Left hindlimb (tissue), 1 donor: ENCODE measurements at places on chromosomes 4 and X.
A peak's percentile ranks its signal among the peaks of the same experiment; 100 is the strongest.

DNA sequence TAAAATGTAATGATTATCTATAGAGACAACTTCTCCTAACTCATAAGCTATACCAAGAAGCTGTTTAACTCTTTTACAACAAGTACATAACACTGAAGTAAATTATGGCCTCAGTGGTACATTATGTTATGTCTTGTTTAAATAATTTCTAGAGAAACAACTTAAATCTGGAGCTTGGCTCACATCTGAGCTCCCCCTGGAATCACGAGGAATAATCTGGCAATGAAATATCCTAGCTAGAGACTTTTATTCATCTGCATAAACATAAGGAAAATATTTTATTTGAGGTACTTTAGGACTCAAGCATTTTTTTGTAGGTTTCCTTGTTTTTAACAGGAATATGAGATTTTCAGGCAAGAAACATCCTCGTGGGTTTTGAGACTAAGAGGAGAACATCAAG lies 354.7 kb upstream of the SLC7A11 start:
- DNase-seq = no peak

DNA sequence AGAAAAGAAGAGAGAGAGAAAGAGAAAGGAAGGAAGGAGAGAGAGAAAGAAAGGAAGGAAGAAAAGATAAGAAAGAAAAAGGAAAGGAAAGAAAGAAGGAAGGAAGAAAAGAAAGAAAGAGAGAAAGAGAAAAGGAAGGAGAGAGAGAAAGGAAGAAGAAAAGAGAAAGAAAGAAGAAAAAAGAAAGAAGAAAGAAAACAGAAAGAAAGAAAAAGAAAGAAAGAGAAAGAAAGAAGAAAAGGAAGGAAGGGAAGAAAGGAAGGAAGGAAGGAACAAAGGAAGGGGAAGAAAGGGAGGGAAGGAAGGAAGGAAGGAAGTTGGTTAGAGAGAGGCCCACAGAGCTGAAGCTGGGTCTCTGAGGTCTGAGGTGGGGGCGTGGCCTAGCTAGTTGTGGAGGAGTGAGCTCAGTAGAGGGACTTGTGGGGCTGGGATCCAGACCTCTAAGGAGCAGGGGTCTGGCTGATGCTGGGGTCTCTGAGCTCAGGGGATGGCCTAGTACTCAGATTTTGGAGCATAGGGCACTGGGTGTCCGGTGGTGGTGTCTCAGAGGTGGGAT lies 27.1 kb upstream of the PDZD4 start:
- DNase-seq = no peak

GRCh38 chrX:74119016-74119910 lies 184.7 kb upstream of the ZCCHC13 start:
- DNase-seq = no peak

DNA sequence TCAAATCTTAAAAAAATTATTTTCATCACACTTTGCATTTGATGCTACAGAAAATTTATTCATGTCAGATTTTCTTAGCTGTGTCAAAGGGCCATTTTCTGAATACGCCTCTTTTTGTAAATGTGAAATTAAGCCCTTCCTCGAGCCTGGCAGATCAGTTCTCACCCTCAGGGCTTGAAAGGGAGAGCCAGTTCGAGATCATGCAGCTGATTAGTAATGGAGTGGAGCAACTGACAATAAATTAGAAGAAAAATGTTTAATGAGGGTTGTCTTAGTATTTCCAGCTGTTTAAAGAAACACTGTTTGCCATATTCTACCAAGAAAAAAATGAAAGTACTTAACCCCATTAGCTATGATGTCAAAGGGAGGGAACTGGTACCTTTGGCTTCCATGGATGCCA lies 28.7 kb downstream of the CC2D2A start:
- no peak for DNase-seq

GRCh38 chr4:27407616-27408015 lies 547.0 kb downstream of the STIM2 start:
- no peak for DNase-seq

DNA sequence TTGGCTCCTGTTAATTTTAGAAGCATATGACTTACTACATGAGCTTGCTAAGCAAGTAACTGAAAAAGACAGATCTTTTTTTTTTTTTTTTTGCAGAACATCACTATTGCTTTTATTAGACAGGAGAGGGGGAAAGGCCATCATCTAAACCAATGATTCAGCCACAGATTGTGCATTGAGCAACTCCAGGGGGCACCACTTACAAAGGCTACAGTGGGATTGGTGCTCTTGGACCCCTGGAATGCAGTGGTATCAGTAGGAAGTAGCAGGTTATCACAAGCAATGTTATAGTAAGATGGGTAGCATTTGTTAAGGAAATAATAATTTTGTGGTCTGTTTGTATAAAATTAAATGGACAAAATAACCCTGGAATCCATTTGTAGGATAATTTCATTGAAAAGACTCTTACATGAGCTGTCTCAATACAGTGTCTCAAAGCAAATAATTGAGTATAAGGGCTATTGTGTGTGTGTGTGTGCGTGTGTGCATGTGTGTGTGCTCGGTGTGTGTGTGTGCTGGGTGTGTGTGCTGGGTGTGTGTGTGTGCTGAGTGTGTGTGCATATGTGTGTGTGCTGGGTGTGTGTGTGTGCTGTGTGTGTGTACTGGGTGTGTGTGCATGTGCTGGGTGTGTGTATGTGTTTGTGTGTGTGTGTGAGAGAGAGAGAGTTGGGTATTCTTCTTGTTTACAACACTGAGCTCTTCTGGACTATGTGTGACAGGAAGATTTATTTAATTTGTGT lies 296.3 kb downstream of the PCDH7 start:
- no peak for DNase-seq

DNA sequence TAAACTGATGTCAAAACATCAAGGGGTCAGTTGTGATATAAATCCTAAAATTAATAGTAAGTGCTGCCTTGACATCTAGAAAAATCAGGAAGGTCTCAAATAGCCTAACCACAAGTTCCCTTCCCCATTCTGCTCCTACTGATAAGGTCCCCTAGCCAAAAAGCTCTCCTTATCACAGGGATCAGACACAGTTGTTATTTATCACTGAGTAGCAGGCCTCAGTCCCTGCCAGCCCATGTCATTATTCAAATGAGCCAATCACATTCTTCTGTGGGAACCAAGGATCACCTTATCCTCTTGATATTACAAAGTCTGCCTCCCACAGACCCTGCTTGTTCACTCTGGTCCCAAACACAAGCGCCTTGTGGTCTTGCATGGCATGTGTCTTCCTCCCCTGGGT lies 23.3 kb upstream of the TMEM255A start:
- DNase-seq = no peak

DNA sequence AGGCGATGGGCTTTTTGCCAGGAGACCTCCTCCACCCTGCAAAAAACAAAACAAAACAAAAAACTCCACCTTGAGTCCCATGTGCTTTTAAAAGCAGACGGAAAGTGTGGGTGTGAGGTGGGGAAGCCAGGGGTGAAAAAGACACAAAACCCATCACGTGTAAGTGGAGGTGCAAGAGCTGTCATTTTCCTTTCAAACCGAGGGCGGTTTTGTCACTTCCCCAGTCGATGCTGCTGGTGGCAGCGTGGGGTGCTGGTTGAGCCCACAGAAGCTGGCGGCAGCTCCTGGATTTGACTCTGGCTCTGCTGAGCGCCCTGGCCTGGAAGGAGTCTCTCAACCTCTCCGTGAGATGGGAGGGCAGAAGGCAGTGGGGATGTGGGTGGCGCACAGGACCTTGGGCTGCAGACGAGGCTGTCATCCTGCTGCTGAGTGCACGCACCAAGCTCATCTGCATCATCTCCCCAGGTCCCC lies 110.0 kb downstream of the PSAPL1 start:
- DNase-seq = no peak

- no peak for DNase-seq
Measured at GRCh38 chr4:236028-236427, 69.2 kb downstream of the ZNF732 start.

GRCh38 chrX:68732906-68733493 lies 85.5 kb downstream of the STARD8 start:
- DNase-seq = peak; percentile 60

DNA sequence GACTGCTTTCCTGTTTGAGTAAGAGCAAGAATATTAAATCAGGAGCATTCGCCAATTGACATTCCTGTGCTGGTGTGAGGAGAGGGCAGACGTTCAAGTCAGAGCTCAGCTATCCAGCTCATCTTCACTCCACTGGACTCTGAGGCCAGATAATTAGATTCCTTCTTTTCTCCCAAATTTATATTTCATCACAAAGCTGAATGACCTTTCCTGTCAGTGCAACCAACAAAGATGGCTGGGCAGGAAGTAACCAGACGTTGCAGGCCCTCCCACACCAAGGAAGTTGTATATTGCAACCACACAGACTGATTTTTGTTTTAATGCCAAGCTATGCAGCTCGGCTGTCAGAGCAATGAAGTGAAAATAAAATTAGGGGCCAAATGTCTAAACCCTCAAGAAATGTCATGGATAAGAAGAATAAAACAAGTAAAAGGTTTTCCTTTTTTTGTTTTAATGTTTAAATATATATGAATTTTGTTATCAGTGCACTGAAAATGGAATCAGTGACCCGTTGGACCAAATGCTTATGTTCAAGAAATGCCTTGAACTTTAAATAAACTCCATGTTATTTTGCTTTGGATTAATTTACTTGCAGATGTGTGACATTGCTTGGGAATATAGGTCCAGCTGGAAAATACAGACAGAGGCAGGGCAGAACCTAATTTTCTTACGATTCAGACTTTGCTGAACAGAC lies 578.9 kb upstream of the FAT1 start:
- DNase-seq = peak; percentile 29

- DNase-seq = no peak
Measured at GRCh38 chr4:40258627-40259026, 61.8 kb downstream of the RHOH start.

DNA sequence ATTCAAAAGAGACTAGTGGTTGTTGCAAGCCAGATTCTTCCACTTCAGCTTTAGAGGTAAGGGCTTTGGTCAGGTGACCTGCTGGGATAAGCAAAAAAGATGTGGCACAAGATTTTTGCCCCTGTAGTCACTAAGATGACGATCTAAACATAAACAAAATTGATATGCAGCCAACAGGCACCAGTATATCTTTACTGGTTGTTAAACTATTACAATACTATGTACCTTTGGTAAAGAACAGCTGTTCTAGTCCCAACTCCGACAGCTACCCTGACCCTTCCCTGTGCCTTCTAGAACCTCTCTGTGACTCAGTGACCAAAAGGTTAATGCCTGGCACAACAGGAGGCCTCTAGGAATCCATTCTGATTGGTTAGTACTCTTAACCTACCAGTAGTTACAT lies 59.6 kb downstream of the MGST2 start:
- DNase-seq = no peak

DNA sequence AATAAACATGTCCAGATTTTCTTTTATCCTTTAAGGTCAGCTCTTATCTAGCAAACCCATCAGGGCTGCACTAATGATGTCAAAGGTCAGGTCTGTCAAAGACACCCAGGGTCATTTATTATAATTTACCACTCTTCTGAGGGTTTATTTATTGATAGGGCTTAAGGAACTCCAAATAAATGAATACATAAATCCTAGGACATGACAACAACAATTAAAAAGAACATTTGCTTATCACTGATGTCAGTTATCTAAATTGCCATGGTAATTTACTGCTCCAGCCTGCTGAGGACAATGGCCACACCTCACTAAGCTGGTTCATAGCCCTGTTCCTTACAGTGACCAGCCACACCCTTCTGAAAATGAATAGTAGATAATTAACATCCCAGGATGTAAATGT lies 317.1 kb downstream of the UNC5C start:
- no peak for DNase-seq

GRCh38 chr4:59570860-59571476 lies 1629.2 kb upstream of the ADGRL3 start:
- DNase-seq = no peak

DNA sequence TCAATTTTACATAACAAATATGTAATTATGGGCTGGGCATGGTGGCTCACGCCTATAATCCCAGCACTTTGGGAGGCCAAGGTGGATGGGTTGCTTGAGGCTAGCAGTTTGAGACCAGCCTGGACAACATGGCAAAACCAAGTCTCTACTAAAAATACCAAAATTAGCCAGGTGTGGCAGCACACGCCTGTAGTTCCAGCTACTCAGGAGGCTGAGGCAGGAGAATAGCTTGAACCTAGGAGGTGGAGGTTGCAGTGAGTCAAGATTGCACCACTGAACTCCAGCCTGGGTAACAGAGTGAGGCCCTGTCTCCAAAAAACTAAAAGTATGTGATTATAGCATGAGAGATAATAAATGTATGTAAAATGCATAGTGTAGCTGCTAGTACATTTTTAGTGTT lies 229.0 kb downstream of the PPARGC1A start:
- no peak for DNase-seq

- DNase-seq = no peak
Measured at GRCh38 chr4:130090427-130090826, 994.5 kb downstream of the C4orf33 start.

- no peak for DNase-seq
Measured at GRCh38 chrX:64427281-64427680, 32.0 kb upstream of the MTMR8 start.

DNA sequence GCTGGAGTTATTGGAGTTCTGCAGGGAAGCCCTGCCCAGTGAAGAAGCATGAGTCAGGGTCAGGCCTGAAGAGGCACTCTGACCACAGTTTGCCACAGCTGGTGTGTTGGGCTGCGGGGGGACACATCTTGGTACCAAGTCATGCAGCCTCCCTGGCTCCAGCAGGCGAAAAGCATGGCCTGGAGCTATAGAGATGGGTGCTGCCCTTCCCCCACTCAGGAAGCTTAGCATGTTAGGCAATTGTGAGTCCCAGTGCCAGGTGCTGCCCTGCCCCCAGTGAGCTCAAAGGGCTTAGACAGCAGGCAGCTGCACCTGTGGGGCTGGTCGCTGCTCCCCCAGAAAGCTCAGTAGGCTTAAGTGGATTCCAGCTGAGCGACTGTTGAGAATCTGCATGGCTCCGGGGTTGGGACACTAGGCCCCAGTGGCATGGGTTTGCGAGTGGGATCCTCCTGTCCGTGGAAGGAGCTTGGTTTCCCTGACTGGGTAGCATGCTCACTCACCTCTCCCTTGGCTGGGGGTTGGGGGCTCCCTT lies 755.5 kb downstream of the GLUD2 start:
- no peak for DNase-seq

DNA sequence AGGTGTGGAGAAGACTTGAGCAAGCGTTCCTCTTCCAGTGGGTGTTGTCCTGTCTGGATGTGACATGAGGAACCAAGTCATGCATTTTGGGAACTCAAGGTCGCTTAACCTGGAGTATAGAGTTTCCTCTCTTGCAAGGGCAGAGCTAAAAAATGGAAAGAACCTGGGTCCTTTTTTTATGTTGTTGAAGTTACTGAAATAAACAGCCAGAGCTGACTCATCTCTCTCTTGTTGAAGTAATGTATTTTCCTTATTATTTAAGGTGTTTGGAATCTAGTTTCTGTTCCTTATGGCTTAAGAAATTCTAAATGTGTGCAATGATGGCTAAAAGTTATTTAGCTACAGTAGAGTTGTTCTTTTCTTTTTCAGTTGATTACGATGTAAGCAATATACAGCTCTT lies 314.5 kb downstream of the CAMK2D start:
- no peak for DNase-seq

DNA sequence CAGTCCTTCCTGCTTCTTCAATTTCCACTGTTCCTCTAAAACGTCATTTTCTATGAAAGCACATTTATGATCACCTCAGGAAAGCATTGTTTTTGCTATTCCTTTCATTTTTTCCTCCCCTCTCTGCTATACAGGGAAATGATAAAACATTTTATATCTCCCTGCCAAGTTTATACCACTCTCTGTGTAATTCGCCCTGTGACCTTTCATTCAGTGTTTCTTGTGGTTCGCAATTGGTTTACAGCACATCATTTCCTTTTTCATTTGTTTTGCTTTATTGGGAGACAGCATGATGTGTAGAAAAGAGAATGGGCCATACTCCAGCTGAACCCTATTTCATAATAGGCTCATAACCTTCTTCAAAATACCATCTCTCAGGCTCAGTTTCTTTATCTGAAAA lies 99.9 kb upstream of the RAPGEF2 start:
- no peak for DNase-seq
